ENCODE measurements at places on chromosomes 12 and 14.

DNA sequence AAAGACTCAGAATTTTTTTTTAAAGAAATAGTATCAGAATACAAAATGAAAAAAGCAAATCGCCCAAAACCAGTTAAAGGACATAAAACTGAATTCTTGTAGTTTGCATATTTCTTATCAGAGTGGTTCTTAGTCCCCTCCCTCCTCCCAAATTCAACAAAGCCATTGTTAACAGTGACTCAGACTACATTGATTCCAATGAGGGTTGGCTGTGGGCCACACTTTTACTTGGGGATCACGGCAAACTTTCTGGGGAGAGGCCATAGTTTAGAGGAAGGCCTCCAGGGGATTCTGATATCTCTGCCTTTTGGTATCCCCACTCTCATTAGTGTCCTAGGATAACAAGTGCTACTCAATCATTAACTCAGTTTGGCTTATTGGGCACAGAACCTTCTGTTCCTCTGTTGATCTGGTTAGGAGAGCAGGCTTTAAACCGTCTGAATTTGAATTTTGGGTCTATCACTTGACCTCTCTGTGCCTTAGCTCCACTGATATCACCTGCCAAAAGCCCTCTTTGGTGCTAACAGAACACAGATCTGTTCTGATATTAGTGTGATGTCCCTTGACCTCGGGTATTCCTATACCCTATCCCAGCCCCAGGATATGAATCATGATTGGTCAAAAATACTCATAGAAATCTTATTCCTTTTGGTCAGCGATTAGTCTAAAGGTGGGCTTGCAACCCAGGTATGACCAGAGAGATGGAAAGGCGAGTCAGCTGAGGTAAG, 45.2 kb upstream of the APPL2 start:
- DNase-seq, result no peak

DNA sequence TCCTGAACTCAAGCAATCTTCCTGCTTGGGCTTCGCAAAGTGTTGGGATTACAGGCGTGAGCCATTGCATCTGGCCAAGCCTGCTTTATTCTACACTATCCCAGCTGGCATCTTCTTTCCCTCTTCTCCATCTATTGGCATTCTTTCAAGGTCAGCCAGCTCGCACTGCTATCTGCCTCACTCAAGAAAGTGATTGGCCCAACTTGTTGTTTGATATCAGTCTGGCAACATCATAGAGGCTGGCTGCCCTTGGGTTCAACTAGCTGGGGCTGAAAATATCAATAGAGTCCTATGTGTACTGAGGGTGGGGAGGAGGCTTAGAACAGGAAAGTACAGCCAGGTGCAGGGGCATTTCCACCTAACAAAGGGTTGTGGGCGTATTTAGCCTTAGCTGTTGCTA, 17.1 kb downstream of the GMFB start:
- no peak for DNase-seq

DNA sequence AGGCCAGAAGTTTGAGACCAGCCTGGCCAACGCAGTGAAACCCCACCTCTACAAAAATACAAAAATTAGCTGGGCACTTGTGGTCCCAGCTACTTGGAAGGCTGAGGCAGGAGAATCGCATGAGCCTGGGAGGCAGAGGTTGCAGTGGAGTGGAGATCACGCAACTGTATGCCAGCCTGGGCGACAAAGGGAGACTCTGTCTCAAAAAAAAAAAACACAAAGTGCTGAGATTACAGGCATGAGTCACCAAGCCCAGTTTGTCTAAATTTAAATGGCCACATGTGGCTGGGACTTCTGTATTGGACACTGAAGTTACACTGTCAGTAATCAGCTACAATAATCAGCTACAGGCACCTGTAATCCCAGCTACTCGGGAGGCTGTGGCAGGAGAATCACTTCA, 100.9 kb upstream of the AEBP2 start:
- DNase-seq, result no peak

- DNase-seq, result no peak
Observed at GRCh38 chr14:77955816-77956484, 156.0 kb downstream of the ADCK1 start.

GRCh38 chr12:29148596-29148910, 525 bp upstream of the FAR2 start:
- DNase-seq, result no peak

- no peak for DNase-seq
Observed at GRCh38 chr14:85576218-85576617, 46.3 kb downstream of the FLRT2 start.

DNA sequence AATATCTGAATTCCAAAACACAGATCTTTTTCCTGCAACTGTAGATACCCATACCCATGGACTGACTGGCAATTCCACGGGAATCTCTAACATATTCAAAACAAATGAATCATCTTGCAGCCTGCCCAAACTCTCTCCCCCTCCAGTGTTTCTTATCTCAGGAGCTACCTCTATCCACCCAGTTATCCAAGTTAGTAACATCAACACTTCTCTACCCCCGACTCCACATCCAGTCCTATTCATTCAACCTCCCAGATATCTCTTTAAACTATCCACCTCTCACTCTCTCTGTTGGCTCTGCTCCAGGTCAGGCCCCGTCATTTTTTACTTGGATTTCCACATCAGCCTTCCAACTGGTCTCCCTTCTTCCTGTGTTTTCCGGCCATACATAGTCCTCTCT, 6.7 kb upstream of the KCNH5 start:
- no peak for DNase-seq

GRCh38 chr12:129815846-129816245, 88.0 kb downstream of the TMEM132D start:
- DNase-seq, result no peak

GRCh38 chr14:77170045-77170444, 11.6 kb upstream of the TMEM63C start:
- DNase-seq, result no peak

DNA sequence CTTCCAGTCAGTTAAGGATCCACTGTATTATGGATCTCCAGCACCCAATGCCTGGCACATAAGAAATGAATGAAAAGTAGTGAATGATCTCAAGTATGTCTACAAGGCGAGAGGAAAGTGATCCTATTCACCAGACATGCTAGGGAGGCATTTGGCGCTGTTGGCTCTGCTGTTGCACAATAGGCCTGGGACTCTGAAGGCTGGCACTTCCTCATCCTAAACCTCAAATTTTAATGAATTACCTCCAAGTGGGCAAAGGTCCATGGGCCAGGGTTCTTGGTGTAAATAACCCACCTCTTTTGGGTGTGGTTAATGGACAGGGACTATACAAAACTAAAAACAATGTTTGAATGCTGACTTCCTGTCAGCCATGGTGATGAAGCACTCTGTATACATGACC, 173.4 kb upstream of the PZP start:
- no peak for DNase-seq

DNA sequence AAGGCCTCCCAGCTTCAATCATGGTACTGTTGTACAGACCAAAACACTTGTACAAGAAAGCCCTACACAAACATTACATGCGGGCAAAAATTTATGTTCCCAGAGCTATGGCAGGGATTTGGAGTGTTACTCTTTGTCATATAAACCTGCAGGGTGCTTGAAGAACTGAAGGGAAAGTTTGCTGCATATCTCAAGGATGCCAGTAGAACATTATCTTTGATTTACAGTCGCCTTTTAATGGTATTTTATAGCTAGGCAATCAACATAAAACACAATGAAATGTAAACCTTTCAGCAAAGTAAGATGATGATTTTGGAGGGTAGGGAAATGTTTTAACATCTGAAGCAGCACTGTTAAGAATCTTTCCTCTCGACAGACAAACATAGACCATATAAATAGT, 305.6 kb downstream of the KCNH5 start:
- no peak for DNase-seq

GRCh38 chr12:6180268-6181051, 19.7 kb upstream of the CD9 start:
- DNase-seq, result no peak

GRCh38 chr12:14714437-14714836, 18.0 kb upstream of the GUCY2C start:
- no peak for DNase-seq
